ENCODE measurements at places on chromosomes 6 and 20.

GRCh38 chr20:57736738-57737347 is 27.0 kb upstream of the PMEPA1 start:
- no peak for DNase-seq

DNA sequence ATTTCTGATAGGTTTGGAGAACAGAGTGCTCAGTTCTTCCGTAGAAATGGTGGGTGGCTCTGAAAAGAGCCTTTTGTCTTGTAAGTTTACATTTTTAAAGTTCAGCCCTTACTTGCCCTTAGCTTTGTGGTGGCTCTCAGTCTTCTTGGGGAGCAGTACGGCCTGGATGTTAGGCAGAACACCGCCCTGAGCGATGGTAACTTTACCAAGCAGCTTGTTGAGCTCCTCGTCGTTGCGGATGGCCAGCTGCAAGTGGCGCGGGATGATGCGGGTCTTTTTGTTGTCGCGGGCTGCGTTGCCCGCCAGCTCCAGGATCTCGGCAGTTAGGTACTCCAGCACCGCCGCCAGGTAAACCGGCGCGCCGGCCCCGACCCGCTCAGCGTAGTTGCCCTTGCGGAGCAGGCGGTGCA is 19.5 kb downstream of the OR2B2 start:
- no peak for DNase-seq

DNA sequence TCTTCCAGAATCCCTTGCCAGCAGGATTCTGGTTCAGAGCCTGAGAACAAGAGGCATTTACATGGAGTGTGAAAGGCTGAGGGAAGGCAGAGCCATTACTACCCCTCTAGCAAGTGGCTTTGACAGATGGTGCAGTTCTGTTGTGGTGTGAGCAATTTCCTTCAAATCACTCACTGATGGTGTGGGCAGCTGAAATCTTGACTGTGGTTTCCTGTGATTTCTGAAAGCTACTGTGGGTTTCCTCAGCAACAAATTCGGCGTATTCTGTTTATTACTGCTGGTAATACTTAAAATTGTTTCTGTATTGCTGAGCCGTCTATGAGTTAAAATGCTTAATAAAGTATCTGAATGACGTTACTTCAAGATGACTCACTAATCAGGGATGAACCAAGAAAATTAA is 181.5 kb upstream of the TCF21 start:
- peak; percentile 3 for DNase-seq

- peak; percentile 90 for DNase-seq
These were observed 12.1 kb upstream of the MLN start for GRCh38 chr6:33815854-33816253.

- DNase-seq = no peak
These were observed 15.7 kb downstream of the PXMP4 start for GRCh38 chr20:33704197-33704924.

- no peak for DNase-seq
These were observed 35.2 kb upstream of the MLN start for GRCh38 chr6:33838983-33839382.

DNA sequence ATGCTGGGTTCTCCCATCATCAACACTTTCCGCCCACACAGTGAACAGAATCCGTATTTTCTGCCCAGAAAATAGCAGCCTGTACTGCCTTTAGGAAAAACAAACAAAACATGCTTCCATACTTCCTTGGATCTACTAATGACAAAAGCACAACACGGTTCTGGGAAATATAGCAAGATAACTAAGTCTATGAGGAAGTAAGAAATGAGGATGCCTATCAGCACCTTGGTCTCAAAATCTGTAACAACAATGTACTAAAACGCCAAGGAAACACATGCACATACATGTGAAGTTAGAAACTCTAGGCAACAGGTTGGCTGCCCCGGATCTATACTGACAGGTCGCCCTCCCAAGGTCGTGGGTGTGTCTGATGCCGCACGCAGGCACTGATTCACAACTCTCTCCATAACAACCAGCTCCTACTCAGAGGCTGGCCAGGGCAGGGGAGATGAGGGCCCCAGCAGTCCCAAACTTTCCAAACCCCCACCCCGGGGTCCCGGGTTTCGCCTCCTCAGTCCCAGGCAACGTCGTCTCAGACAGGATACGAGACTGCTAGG is 710 bp downstream of the BTBD9 start:
- peak; percentile 56 for DNase-seq
